ENCODE measurements at places on chromosomes 4 and X. TPM values are rescaled to one million over a fixed set of nuclear protein-coding genes. Genes with fewer than 3 reads are reported as not detected.
A peak's percentile ranks its signal among the peaks of the same experiment; 100 is the strongest.

EPHA5 gene
- total RNA-seq, result 8.7 TPM

MAGEA4 gene
- not detected for total RNA-seq

SORCS2 gene
- 1.4 TPM for total RNA-seq

TEX13B gene
- total RNA-seq, result not detected

CSN1S1 gene
- total RNA-seq, result not detected

DNA sequence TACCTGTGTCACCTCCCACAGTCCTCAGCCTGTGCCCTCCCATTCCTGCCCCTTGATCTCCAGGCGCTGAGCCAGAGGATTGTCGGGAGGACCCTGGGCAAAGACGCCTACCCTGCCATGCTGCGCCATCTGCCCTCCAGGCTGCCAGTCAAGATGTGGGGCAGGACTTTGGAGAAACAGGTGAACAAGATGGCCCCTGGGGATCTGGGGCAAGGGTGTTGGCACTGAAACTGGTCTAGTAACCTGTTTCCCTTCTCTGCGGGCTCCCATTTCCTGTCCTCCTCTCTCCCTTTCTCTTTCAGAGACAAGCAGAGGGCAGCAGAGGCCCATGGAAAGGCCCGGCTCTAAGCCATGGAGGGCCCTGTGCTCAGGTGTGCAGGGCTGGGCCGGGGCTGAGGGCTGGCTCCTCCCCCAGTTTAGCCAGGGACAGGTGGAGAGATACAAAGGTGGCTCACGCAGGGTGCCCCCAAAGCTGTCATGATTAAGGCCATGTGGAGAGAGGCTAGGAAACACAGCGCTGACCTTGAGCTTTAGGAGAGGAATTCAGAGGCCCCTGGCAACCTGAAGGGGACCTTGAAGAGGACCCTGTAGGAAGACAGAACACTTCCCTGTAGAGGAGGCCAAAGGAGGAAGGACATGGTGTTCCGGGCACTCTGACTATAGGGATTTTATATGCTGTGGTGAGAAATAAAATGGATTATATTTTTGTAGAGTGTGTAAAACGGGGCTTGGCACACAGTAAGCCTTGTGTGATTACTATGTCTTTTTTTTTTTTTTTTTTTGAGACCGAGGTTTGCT is at the start of gene GLOD5:
Gene GLOD5 (plus strand): TSS at position 74 of the 798 bp plus-strand sequence. CDS start 44 bp downstream, at position 118.
- DNase-seq, result no peak

- peak; percentile 65 for DNase-seq
Measured at GRCh38 chr4:75169427-75169826, 236.5 kb downstream of the PARM1 start.

DNA sequence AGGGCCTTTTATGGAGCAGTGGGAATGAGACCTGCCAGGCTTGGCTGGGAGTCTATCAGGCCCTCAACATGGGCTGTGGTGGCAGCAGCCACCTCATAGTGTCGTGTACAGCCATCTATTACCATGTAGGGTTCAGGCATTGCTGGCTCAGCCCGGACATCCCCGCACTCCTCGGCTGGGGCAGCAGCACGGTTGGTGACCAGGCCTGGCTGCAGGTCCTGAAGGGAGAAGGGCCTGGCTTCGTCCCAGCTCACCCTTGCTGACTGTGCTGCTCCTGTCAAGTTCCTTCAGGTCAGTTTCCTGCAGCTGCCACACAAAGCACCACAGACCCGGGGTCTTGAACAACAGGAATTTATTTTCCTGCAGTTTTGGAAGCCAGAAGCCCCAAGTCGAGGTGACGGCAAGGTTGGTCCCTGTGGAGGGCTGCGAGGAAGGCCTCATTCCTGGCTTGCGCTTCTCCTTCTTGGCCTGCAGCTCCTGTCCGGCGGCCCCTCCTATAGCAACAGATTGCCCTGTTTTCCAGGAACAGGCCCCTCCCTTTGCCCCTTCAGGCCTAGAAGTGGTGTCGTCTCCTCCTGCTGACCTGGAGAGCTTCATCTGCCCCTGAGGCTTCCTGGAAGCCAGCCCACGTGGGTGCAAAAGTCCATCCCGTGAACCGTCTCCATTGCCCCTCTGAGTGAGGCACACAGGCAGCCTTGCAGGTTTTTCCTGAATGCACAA is 25.2 kb upstream of the SORCS2 start:
- no peak for DNase-seq

DNA sequence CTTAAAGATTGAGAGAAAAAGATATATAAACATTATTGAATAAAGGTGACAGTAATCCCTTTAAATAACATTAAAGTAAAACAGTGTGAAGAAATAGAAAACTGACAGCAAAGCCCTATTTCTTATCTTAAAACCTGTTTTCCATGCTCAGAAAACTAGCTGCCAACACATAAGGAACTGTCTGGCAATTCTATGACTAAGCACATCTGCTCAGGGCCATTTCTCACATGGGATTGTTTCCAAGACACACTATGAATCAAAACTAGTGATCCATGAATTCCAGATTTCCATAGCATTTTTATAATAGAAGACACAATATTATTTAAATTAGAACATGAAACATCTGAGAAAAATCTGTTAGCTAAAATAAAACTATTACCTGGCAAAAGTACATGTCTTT is 113.4 kb downstream of the SCLT1 start:
- DNase-seq, result no peak

GRCh38 chr4:161186750-161187149 is 977.0 kb downstream of the FSTL5 start:
- DNase-seq, result no peak

GRCh38 chrX:148310426-148311165 is 189.8 kb upstream of the AFF2 start:
- no peak for DNase-seq

- DNase-seq, result peak; percentile 33
Measured at GRCh38 chrX:114924856-114925255, 92.6 kb downstream of the IL13RA2 start.

DNA sequence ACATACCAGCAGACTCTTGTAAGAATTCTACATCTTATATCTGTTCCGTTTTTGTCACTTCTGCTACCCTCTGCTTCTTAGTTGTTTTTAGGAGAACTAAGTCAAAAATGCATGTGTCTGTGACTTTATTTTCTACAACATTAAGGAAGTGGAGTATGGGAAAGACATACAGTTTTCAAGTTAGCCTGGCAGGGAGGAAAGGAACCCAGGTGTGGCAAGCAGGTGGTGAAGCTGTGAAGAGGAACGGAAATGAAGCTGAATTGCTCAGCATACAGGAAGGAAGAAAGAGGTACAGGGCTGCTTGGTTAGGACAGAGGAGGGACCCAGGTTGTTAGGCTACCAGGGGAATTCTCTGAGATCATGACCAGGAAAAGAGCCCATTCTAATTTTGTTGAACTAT is 9.4 kb downstream of the GPRIN3 start:
- no peak for DNase-seq

GRCh38 chr4:105434940-105435339 is 38.9 kb downstream of the PPA2 start:
- DNase-seq, result no peak

GRCh38 chrX:40074080-40074958 is 23.4 kb downstream of the BCOR start:
- no peak for DNase-seq

DNA sequence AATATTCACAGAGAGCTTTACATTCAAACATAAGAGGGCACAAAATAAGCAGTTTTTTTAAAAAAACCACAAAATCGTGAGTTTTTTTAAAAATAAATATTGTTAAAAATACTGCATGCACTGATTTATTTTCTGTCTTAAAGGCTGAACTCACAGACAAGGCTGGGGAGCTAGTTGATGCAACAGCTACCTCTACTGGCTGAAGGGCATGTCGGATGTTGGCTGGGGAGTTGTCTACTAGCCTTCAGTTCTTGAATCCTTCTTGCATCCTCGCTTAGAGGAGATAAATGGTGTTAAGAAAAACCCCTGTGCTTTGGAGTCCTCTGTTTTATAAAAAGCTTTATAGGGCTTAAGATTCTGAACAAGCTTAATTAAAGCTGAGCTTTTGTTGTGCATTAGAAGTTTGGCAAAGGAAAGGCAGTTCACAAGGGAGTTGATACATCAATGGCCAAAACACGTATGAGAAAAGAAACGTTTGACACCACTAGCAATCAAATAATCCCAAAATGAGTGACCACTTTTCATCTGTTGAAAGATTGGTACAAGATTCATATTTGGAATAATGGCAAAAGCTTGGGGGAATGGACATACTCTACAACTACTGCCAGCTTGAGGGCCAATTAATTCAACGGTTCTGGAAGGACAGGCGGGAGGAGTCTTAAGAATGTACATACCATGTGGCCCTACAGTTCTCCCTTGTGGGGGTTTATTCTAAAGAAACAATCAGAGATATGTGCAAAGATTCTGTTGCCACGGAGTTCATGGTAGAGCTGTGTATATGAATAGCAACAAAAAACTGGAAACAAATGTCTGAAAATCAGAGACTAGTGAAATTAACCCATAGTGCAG is 94.7 kb downstream of the SEL1L3 start:
- DNase-seq, result peak; percentile 66
